ENCODE measurements at places on chromosomes 5 and 9. TPM values are rescaled to one million over a fixed set of nuclear protein-coding genes. Genes with fewer than 3 reads are reported as not detected.

DNA sequence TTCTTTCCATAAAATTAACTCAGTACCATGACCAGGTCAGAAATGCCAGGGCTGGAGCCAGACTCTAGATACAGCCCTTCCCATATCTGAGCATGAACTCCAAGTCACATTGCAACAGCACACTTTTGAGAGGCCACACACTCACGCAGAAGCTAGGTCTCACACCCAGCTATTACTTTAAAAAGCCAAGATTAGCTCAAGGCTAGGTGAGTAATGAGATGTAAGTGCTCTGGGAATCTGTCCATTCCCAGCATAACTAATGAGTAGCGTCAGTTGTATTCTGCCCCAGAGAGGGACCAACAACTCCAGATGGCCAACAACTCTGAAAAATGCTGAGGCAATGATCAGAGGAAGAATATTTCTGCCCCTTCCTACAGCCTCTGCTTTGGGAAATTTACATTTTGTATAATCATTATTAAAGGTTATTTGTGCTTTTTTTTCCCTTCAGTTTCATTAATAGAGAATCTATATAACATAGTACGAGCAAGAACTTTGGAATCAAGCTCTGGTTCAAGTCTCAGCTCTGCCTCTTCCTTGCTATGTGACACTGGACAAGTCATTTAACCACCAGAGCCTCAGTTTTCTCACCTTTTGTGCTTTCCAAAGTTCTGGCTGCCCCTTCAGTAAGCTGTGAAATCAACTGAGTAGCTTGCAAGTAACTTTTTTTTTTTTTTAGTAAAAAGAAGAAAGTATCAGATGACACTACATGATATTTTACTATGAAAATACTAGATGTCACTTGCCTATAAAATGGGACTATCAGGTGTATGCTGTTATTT lies 118.3 kb downstream of the NR6A1 start:
- no peak overlapping the region for H3K27ac ChIP-seq
- no peaks in the 10 kb centered on the region for H3K36me3 ChIP-seq
- H3K4me3 ChIP-seq: no peak overlapping the region
- no peaks in the 10 kb centered on the region for H3K4me1 ChIP-seq
- DNase-seq: no peak

GRCh38 chr5:145859897-145860296 lies 12.9 kb downstream of the GRXCR2 start:
- H3K4me3 ChIP-seq: no peak overlapping the region
- H3K36me3 ChIP-seq: no peaks in the 10 kb centered on the region
- H3K4me1 ChIP-seq: no peaks in the 10 kb centered on the region

- no peak overlapping the region for H3K27ac ChIP-seq
- H3K4me3 ChIP-seq: no peak overlapping the region
- H3K4me1 ChIP-seq: no peaks in the 10 kb centered on the region
- H3K36me3 ChIP-seq: no peaks in the 10 kb centered on the region
Measured at GRCh38 chr5:3102531-3102930, 351.1 kb upstream of the IRX2 start.

DNA sequence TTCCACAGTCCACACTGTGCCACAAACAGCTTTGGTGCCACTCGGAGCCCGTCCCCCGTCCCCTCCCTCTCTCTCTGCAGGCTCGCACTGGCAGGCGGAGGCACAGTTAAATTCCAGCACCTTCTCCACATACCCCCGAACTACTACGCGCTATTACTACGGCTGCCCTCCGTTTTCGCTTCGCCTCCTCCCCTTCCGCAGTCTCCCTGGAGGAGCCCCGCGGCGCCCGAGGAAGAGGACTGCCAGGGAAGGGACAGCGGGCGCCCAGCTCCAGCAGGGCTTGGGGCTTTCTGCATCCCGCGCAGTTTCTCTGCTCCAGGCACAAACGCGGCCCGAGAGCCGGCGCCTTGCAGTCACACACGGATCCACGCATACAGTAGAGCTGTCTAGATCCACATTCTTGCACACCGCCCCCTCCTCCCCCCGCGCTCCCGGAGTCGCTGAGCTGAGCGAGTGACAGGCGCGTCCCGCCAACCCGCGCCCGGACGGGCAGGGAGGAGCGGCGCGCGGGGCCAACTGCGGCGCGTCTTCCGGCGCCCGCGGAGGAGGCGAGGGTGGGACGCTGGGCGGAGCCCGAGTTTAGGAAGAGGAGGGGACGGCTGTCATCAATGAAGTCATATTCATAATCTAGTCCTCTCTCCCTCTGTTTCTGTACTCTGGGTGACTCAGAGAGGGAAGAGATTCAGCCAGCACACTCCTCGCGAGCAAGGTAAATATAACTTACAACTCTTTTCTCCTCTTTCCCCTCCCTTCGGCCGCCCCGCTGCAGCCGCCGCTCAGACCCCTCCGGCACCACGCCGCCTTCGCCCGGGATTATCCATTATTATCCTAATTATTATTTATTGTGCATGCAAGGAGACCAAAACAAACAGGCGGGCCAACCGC lies at the start of gene SMARCA2:
Gene SMARCA2 (plus strand): TSS at position 652 of the 885 bp plus-strand sequence. CDS start 13,676 bp downstream, outside the sequence.
- no peaks in the 10 kb centered on the region for H3K36me3 ChIP-seq
- H3K27me3 ChIP-seq: no peaks in the 10 kb centered on the region
- peaks cover 12% of the 10 kb centered on the region for H3K4me1 ChIP-seq
- peak within 1 kb of the TSS; percentile 84 for H3K4me3 ChIP-seq
- DNase-seq: peak; percentile 97
- H3K27ac ChIP-seq: peak within 1 kb of the TSS; percentile 91

GRCh38 chr9:133750982-133751649 lies 13.0 kb upstream of the SARDH start:
- peaks cover 22% of the 10 kb centered on the region for H3K27me3 ChIP-seq
- no peak for DNase-seq
- H3K27ac ChIP-seq: no peak overlapping the region
- H3K4me1 ChIP-seq: no peaks in the 10 kb centered on the region
- H3K4me3 ChIP-seq: no peak overlapping the region

CLIC3 gene
- 2.1 TPM for total RNA-seq

- no peak overlapping the region for H3K27ac ChIP-seq
- H3K4me1 ChIP-seq: no peaks in the 10 kb centered on the region
- H3K4me3 ChIP-seq: no peak overlapping the region
- no peaks in the 10 kb centered on the region for H3K36me3 ChIP-seq
- no peaks in the 10 kb centered on the region for H3K27me3 ChIP-seq
- no peak for DNase-seq
Measured at GRCh38 chr9:99505936-99506335, 283.9 kb downstream of the SEC61B start.

SOX30 gene
- total RNA-seq: not detected

DNA sequence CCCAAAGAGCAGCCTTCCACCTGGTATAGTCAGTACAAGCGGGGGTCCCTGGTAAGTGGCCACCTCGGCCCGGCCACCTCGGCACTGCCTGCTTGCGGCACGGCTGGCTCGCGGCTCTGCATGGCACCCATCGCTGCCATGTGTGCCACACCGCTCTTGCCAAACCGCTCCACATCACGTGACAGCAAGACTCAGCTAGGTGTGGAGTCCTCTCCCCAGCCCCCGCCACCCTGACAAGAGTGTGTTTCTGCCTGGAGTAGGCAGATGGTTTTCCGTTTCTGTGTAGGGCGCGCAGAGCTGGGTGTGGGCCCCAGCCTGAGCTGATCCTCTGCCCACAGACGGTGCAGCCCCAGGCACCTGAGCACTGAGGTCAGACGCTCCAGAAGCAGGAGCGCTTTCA lies 50.5 kb upstream of the FCN2 start:
- H3K27me3 ChIP-seq: no peaks in the 10 kb centered on the region
- H3K4me1 ChIP-seq: no peaks in the 10 kb centered on the region
- no peak overlapping the region for H3K27ac ChIP-seq
- H3K36me3 ChIP-seq: no peaks in the 10 kb centered on the region
- H3K4me3 ChIP-seq: no peak overlapping the region

IL31RA gene
- not detected for total RNA-seq

DNA sequence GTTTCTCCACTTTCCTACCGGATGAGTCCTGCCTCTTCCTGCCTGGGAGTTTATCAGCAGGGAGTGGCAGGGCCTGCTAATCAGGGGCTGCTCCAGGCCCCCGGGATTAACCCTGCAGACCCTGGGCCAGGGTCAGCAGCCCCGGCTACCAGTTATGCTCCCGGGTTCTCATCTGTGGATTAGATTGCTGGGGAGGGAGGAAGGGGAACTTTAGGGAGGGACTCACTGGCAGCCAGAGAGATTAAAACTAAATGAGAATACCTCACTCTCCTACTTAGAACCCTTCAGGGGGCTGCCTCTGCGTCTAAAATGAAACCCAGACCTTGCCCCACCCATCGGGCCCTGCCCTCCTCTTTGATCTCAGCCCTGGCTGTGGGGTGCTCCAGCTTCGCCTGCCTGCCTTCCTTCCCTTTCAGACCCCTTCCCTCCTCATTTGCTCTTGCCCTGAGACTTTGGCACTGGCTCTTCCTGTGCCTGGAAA lies 130.5 kb upstream of the HAND1 start:
- H3K4me3 ChIP-seq: no peak overlapping the region
- peaks cover 13% of the 10 kb centered on the region for H3K4me1 ChIP-seq
- H3K27me3 ChIP-seq: peaks cover 43% of the 10 kb centered on the region
- H3K36me3 ChIP-seq: no peaks in the 10 kb centered on the region
- no peak overlapping the region for H3K27ac ChIP-seq
- no peak for DNase-seq

DNA sequence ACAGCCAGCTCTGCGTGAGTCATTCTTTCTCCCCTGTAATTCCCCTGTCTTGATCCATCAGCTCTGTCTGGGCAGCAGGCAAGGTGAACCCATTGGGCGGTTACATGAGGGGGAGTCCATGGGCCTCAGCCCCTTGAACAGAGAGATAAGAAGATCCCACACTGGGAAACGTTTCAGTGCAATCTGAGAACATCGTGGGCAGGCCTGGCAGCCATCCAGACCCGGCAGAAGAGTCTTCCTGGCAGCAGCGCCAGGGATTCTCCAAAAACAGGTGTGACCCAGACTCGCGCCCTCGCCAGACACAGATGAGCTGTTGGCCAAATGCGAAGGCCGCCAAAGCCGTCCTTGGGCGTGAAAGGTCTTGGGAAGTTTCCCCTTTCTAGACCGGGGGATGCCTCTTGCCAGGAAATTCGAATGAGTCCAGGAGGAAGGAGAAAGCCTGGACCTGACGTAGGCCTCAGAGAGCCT lies 6.4 kb upstream of the SLC12A7 start:
- no peak for DNase-seq
- no peak overlapping the region for H3K4me3 ChIP-seq
- H3K4me1 ChIP-seq: peaks cover 5% of the 10 kb centered on the region
- no peaks in the 10 kb centered on the region for H3K36me3 ChIP-seq

ISL1 gene
- total RNA-seq: not detected

SPATA31A3 gene
- total RNA-seq: not detected

DNA sequence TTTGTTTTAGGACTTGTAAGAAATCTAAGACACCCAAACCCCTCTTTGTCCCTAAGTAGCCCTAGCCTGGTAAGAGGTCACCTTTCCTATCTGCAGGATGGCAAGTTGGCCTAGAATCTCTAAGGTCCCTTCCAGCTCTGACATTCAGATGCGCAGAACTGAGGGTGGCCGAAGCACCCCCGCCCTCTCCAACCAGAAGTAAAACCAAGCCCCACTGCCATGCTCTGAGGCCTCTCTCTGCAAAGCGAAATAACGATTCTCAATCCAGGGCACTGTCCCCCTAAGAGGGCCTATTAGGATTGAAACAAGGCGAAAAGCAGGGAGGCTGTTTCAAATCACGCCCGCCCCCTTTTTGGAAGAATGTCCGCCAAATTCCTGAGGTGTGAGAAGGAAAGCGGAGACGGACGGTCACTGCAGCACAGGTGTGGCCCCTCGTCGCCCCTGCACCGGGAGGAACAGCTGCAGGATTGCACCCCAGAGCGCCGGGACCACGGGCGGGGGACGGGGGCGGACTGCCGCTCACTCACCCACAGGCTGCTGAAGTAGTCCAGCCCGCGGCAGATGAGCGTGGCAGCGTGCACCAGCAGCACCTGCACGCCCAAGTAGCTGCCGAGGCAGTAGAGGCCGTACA lies 824 bp downstream of the TMEM245 start:
- H3K27ac ChIP-seq: no peak overlapping the region
- H3K4me1 ChIP-seq: peaks cover 54% of the 10 kb centered on the region
- no peaks in the 10 kb centered on the region for H3K27me3 ChIP-seq
- H3K36me3 ChIP-seq: no peaks in the 10 kb centered on the region
- DNase-seq: no peak

DNA sequence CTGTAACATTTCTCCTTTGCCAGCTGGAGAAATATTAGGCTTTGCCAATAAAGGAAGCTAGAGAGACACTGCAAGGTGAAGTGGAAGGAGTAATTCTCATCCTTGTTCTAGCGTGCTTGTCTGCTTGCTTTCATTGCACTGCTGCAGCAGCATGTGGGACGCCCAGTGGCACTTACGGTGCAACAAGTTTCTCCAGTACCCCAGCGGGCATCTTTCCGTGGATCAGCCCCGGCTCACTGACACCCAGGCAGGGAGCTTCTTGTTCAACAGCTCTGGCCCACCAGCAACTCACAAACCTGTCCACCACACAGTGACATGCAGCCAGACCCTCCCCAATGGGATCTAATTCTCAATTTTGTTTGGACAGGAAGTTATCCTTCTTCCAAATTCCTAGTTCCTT lies 233.2 kb downstream of the GLIS3 start:
- no peak overlapping the region for H3K4me3 ChIP-seq
- no peak for DNase-seq
- H3K27ac ChIP-seq: no peak overlapping the region
- H3K27me3 ChIP-seq: no peaks in the 10 kb centered on the region

Data from CD4-positive, alpha-beta T cell (primary cell).